ENCODE measurements at places on chromosomes 16 and 17. TPM values are rescaled to one million over a fixed set of nuclear protein-coding genes. Genes with fewer than 3 reads are reported as not detected.

- no peak for DNase-seq
These were observed 15.1 kb upstream of the FOXJ1 start for GRCh38 chr17:76155988-76156661.

Gene CCDC40
- polyA plus RNA-seq: 1.2 TPM

DNA sequence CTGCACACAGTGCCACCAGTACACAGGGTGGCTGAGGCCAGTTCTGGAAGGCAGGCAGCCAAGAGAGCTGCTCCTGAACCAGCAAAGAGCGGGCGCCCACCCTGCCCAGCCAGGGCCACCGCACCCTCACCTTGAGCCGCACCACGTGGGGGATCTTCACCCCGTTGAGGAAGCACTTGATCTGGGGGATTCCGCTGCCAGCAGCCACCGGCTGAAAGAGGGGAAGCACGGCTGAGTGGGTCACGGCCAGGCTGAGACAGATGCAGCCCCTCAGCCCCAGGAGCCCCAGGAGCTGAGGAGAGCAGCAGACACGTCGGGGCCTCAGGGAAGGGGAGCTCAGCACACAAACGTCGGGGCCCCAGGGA is 14.6 kb upstream of the CCDC154 start:
- no peak for DNase-seq

- DNase-seq: no peak
These were observed 14.6 kb upstream of the CNGB1 start for GRCh38 chr16:57985204-57986181.

GRCh38 chr17:69430488-69430887 is 16.0 kb downstream of the MAP2K6 start:
- no peak for DNase-seq

DNA sequence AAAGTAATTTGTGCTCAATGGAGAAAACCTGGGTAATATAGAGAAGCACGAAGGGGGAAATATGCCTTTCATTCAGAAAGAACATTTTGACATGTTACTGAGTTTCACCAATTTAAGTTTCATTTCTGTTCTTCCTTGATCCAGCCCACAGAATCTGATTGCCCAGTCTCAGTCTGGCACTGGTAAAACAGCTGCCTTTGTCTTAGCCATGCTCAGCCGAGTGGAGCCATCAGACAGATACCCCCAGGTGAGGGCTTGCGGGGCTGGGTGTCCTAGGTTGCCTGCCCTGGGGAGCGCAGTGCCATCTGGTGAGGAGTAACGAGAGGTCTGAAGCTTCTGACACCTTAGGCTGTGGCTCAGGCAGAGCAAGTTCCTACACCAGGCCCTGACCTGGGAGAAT is 17.7 kb downstream of the DDX19A start:
- no peak for DNase-seq

DNA sequence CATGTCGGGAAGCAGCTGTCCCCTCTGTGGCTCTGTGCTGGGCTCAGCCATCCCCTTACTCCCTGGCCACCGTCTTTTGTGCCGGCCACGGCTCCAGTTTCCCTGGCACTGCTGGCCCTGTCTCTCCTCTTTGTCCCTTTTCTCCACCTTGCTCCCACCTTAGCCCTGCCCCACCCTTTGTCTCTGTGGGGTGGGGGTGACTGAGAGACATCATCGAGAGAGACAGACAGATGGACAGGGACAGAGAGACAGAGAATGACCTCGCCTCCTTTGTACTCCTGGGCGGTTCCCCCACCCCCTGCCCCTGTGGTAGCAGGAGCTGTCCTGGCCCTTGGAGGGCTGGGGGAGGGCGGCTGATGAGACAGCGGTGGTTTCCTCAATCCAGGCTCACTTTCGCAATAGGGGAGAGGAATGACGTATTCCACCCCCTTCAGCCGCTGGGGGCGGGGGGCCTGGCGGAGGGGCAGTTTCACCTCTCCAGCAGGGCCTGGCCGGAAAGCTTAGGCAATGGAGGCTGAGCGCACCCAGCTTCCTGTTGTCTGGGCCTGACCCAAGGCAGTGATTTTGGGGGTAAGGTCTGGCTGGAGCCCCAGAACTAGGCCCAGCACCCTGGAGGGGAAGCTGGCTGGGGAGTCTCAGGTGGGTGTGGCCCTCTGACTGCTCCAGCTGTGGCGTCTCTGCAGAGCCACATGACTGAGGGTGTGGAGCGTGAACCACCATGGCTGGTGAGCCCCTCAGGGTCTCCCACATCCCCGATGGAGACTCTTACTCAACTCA is 7.3 kb downstream of the FMNL1 start:
- peak; percentile 95 for DNase-seq

GRCh38 chr17:3669548-3669947 is 936 bp downstream of the EMC6 start:
- no peak for DNase-seq
